Motor neuron (in vitro differentiated cells): ENCODE measurements at places on chromosomes 12 and 14.

DNA sequence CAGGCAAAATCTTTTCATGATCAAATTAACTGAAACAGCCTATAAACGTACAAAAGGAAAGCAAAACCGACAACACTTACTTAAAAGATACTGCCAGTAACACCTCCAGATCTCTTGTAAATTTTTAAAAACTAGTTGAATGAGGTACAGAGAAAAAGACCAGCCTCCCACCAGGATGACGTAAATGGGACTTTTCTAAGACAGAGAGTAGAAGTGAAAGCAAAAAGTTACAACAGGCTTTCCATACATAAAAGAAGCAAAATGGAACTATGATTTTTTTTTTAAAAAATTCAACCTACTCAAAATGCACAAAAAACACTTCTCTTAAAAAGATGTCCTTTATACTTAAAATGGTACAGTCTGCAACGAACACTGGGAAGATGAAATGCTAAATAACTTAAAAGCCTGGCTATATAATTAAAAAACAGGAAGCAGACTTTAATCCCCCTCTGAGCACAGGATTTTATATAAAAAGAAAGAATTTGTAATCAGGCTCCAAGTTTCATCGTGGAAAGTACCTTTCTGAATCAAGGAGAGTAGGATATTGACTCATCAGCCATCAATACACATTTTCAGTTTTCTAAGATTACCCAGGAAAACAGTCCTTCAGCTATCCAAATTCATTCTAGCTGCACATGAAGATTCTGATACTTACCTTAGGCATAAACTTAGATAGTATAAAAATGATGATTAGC is 14.2 kb upstream of the MYO1A start:
- no peak for ATAC-seq

- no peak for ATAC-seq
Measured at GRCh38 chr12:112105891-112106290, 2.7 kb downstream of the NAA25 start.

- ATAC-seq: no peak
Measured at GRCh38 chr12:122527478-122527944, 462 bp downstream of the KNTC1 start.

DNA sequence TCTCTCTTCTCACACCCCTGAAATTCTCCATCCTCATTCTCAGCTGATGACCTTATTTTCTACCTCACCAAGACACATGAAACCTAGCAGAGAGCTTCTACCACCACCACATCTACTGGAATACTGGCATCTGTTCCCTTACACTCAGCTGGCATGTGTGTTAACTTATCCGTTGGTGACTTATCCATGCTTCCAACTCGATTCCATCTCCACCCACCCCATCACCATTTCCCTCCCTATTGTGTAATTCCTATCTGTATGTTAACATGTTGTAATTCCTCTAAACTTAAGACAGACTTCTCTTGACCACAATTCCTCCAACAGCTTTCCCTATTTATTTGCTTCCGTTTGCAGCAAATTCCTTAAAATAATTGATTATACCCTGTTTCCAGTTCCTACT is 15.4 kb downstream of the C1S start:
- peak; percentile 35 for ATAC-seq

- peak; percentile 97 for ATAC-seq
Measured at GRCh38 chr12:102769323-102769916, 147.6 kb downstream of the PAH start.

- ATAC-seq: no peak
Measured at GRCh38 chr12:2925322-2925995, 33.7 kb upstream of the TEAD4 start.

DNA sequence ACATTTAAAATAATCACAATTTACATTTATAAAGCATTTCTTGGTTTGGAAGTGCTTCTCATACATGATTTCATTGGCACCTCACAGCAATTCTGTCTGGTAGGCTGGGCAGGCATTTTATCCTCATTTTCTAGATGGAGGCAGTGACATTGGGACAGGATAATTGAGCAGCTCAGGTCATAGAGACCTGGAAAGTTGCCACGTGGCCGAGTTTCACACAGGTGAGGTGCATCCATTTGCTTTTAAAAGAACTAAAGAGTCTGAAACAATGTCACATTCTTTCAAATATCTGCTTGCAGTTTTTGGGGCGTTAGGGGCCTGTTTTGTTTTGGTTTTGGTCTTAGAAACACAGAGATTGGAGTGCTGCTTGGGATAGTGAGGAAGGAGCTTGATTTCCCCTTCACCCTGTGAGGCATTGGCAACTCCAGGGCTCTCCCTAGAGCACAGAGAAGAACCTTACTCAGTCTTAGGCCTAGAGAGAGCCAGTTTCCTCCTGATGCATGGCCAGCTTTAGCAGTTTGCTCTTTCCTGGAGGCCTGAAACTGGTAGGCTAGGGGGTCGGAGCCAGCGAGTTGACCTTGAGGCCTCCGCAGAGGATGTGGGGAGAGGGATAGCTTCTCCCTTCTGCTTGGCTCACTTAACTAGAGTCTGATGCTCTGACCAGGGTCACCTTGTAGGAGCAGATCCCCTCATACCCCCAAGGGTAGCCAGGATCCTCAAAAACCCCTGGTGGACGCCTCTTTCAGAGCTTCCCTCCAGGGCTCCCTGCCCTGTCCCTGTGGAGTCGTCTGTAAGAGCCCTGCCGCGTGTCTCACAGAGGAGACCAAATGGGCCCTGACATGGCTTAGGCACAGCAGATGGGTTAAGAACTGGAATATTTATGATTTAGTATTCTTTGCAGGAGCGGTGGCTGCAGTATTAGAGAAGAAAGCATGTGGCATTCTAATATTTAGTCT is 34.9 kb upstream of the JDP2 start:
- no peak for ATAC-seq

DNA sequence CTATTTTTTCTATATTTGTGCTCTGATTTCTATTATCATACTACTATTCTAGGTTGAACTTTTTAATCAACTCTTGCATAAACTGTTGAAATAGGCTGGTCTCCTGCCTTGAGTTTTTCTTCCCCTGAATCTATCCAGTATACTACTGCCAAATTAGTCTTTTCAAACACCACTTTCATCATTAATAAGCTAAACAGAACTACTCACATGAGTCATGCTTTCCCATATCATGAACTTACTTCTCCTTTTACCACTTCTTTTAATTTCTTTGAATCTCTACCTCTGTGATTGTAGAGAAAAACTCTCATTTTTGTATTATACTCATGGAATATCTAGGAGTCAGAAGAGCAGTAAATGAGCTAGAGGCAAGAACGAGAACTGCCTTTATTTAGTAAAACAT is 340.3 kb upstream of the PDE3A start:
- ATAC-seq: no peak

- ATAC-seq: no peak
Measured at GRCh38 chr14:77083082-77083481, 15.0 kb upstream of the CIPC start.

- no peak for ATAC-seq
Measured at GRCh38 chr12:88153959-88154358, 11.9 kb downstream of the TMTC3 start.

GRCh38 chr14:32038876-32039275 is 38.2 kb upstream of the ARHGAP5 start:
- no peak for ATAC-seq

DNA sequence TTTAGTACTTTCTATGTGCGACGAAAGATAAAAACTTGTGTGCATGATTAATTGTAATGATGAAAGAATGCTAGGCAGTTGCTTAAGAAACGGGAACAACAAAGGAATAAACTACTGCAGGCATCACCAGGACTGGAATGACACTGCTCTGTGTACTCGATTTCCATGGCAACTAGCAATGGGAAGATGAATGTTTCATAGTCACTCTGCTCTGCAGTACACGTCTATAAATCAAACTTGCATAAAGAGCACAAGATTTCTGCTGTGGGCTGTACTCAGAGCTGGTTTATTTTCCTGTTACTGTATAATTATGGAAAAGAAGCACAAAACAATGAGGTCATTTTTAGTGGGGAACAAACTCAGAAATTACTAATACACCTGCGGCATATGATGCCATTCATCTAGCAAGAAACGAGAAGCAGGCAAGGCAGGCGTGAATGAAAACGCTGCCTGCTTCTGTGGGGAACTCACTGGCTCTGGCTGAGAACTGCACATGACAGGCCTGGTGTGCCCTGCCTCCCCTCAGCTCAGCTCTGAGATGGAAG is 41.8 kb downstream of the EFCAB11 start:
- ATAC-seq: peak; percentile 93

- no peak for ATAC-seq
Measured at GRCh38 chr14:89767861-89768268, 186.7 kb downstream of the EFCAB11 start.

DNA sequence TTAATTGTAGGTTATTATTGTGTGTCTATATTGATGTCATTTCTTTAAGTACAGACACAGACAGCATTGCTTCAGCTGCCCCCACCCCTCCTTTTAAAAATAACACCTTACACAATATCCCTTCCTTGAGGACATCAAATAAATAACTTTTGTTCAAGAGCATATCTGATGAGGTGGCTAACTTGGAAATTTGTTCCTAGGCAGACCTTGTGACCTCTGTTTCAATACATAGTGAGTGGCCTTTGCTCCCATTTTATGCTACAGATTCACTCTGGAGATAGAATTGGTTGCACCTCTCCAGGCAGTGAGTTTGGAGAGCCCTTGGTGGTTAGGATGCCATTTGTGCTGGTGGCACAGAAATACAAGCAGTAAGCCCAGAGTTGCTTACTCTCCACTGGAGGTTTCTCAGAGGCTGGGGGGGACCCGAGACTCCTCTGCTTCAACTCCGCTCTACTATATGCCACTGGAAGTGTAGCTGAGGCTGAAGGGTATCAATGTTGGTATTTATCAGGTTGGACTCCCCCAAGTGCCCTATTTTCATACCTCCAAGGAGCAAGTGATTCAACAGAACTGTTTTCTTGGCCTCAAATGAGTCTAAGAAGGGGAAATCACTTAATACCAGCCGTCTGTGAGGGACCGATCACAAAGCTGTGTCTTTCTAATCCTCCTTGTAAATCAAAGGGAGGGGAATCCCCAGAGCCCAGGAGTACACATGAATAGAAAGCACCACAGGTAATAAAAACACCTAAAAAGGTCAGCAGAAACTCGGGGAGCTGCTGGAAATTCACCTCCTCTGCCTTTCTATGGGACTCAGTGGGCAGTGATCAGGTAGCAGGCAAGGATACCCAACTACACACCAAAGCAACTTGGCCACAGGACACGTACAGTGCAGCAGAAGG is 463.1 kb downstream of the RAD51B start:
- ATAC-seq: no peak

- ATAC-seq: peak; percentile 21
Measured at GRCh38 chr12:124548854-124549378, 18.5 kb downstream of the NCOR2 start.

- no peak for ATAC-seq
Measured at GRCh38 chr12:76249501-76249900, 98.7 kb downstream of the BBS10 start.

GRCh38 chr12:69501154-69501895 is 31.1 kb downstream of the FRS2 start:
- ATAC-seq: no peak

DNA sequence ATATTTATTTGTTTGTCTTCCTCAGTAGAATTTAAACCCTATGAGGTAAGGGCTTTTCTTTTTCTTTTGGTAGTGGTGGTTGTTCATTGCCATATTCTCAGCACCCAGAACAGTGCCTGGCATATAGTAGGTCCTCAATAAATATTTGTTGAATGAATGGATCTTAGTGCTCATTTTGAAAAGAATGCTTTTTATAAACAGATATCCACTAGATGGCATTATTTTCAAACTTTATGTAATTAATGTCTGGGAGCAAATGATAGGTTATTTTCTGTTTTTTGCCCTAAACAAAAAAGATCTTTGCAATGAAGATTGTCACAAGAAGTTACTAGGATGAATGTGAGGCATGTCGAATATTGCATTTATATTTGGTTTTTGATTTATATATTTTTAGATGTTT is 64.1 kb downstream of the RAD51B start:
- ATAC-seq: no peak

GRCh38 chr12:64782191-64782876 is 23.1 kb upstream of the GNS start:
- ATAC-seq: no peak

- ATAC-seq: no peak
Measured at GRCh38 chr12:128316973-128317526, 50.1 kb downstream of the TMEM132C start.

GRCh38 chr14:59244581-59244980 is 56.1 kb downstream of the DAAM1 start:
- no peak for ATAC-seq

DNA sequence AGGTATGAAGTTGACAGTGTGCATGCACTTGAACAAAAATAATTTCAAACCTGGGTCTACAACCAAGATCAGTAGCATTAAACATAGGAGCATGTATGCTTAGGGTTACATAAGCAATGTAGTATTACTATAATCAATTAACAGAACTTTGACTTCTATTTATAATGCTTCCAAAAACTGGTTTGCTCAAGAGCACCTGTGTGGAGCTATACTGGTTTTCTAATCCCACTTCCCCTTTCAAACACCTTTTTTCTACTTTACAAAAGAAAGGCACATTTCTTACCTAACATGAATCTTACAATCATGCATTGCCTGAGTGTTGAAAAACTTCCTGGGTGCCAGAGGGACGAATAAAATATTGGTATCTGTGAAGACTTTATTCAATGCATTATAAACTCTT is 72.7 kb downstream of the EFCAB11 start:
- ATAC-seq: no peak

GRCh38 chr14:91250912-91251311 is 6.4 kb upstream of the GPR68 start:
- no peak for ATAC-seq

DNA sequence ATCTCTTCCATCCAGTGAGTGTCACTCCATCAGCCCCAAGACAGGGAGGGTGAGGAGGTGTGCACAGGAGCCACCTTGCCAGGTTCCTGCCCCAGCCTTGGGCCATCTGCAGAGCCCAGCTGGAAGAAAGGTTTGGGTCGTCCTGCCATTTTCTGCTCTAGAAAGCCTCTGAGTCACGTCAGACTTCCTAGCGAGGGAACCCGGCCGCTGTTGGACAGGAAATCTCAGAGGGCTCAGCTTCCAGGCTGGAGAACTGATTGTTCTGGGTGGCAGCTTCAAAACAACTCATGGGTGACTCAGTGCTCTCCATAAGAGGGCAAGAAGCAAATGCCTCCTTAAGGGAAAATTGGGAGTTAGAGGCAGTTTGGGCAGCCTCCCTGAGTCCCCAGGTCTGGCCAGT is 16.6 kb downstream of the HIP1R start:
- ATAC-seq: no peak
